Occipital lobe (tissue), 3 donors: ENCODE measurements at places on chromosomes 4 and X. TPM values are rescaled to one million over a fixed set of nuclear protein-coding genes. Genes with fewer than 3 reads are reported as not detected.

Gene CXCL8
- 5.1 TPM for total RNA-seq

Gene DRP2
- total RNA-seq, result 4.2 TPM

Gene ATP5ME
- 62.2 TPM for total RNA-seq

Gene BEX1
- 103 TPM for total RNA-seq

Gene NCAPG
- total RNA-seq, result 6.4 TPM

Gene TEX13C
- under 0.01 TPM for total RNA-seq

Gene ASB11
- total RNA-seq, result not detected

Gene HCFC1
- total RNA-seq, result 12.6 TPM

Gene TGIF2LX
- not detected for total RNA-seq

Gene TSPAN7
- 47.1 TPM for total RNA-seq

Gene PTTG2
- total RNA-seq, result not detected

Gene SSX4
- not detected for total RNA-seq

Gene SERPINA7
- not detected for total RNA-seq

Gene TEX13D
- not detected for total RNA-seq

Gene PAGE4
- total RNA-seq, result not detected

Gene LUZP4
- not detected for total RNA-seq

Gene UBL4A
- 33.7 TPM for total RNA-seq

Gene MAPK10
- 265 TPM for total RNA-seq

Gene BCLAF3
- total RNA-seq, result 53.3 TPM

Gene WDR45
- total RNA-seq, result 23.9 TPM

Gene HTN1
- not detected for total RNA-seq

Gene QRFPR
- not detected for total RNA-seq

Gene POLN
- 7.8 TPM for total RNA-seq

Gene KIT
- 33.4 TPM for total RNA-seq

Gene CNGA1
- total RNA-seq, result not detected

Gene PCDH10
- total RNA-seq, result 43.8 TPM

Gene SHROOM2
- total RNA-seq, result 12.3 TPM

Gene RTL3
- total RNA-seq, result not detected

Gene FAM184B
- 3.6 TPM for total RNA-seq

Gene SCML2
- total RNA-seq, result 15.0 TPM

Gene STAP1
- total RNA-seq, result not detected

Gene PWWP3B
- 1.4 TPM for total RNA-seq

Gene GUCY1B1
- 60.8 TPM for total RNA-seq

Gene IQCM
- total RNA-seq, result not detected

Gene SUPT20HL2
- not detected for total RNA-seq

Gene PCYT1B
- 22.5 TPM for total RNA-seq

Gene TMEM150C
- total RNA-seq, result 90.0 TPM

Gene NALF2
- 1.9 TPM for total RNA-seq

Gene CSAG3
- not detected for total RNA-seq
